ENCODE measurements at places on chromosomes 2 and 18.

DNA sequence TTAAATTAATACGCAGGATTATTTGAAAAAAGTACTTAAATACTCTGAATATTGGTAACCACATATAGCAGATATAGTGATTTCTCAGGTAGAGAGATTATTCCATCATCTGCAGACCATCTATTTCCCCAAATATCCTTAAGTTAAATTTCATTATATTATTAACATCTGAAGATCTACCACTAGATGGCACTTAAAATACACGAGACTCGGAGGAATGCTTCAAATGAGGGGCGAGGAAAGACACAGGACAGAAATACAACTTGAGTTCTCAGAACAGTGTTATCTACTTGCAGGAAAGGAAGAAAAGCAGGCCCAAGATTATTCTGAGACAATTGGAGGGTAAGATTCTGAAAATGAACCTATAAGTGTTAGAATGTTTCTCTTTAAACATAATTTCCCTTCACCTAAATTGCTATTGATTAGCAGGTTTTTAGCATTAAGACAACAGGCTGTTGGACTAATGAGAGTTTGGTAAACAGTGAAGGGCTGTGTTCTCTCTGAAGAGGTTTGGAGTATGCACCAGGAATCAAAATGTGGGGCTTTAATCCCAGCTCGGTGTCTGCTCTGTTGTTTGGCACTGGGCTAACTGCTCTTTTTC, 76.9 kb upstream of the GCFC2 start:
- peak; percentile 39 for DNase-seq

- DNase-seq, result no peak
Measured at GRCh38 chr2:220315098-220315823, 687.8 kb downstream of the SLC4A3 start.

GRCh38 chr2:158297120-158297519, 159.4 kb downstream of the CCDC148 start:
- no peak for DNase-seq

GRCh38 chr2:198127627-198128026, 323.2 kb downstream of the PLCL1 start:
- DNase-seq, result peak; percentile 71

GRCh38 chr2:68403199-68403644, 38.1 kb downstream of the PLEK start:
- no peak for DNase-seq

- DNase-seq, result no peak
Measured at GRCh38 chr2:28346587-28346986, 46.1 kb upstream of the FOSL2 start.

GRCh38 chr2:18124116-18124835, 245.8 kb downstream of the KCNS3 start:
- DNase-seq, result no peak

DNA sequence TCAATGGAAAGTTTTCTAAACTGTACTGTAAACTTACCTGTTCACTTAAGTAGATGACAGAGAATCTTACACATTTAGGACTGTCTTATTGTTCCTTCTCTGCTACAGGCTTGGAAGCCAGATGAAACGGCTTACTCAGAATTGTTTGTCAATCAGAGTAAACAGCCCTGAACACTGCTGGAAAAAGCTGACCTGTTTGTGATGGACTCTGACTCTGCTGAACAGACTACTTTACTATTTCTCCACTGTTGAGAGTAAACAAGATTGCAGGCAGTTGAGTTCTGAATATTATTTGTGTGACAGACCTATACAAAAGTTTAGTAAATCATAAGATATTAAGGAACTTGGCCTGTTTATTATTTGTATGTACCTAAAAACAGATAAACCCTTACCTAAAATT, 99.0 kb downstream of the NOL10 start:
- no peak for DNase-seq

GRCh38 chr2:9820020-9820973, 23.0 kb upstream of the TAF1B start:
- peak; percentile 27 for DNase-seq

DNA sequence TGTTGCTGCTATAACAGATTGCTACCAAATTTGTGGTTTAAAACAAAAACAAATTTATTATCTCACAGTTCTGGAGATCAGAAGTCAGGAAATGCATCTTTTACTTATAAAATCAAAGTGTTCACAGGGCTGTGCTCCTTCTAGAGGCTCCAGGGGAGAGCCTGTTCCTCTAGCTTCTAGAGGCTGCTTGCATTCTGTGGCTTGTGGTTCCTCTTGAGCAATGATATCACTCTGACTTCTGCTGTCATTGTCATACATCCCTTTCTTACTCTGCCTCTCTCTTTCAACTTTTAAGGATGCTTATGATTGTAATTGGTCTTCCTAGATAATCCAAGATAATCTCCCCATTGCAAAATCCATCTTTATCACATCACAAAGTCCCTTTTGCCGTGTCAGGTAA, 6.1 kb upstream of the DCC start:
- DNase-seq, result no peak

- peak; percentile 13 for DNase-seq
Measured at GRCh38 chr2:171923206-171923605, 945 bp downstream of the HAT1 start.

DNA sequence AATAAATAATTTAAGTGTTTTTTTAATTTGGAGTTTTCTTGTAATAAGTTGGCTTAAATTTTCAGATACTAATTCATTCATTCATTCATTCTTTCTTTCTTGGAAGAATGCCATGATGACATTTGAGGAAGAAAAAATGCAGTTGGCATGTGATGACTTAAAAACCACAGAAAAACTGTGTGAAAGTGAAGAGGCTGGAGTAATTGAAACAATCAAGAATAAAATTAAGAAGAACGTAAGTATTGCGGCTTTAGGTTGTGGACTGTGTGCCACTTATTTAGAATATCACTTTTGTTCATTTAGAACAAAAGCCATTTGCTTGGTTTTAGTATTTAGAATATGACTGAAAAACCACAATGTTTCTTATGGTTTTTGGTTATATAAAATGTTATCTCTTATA, 51.4 kb downstream of the TTC39C start:
- DNase-seq, result no peak

DNA sequence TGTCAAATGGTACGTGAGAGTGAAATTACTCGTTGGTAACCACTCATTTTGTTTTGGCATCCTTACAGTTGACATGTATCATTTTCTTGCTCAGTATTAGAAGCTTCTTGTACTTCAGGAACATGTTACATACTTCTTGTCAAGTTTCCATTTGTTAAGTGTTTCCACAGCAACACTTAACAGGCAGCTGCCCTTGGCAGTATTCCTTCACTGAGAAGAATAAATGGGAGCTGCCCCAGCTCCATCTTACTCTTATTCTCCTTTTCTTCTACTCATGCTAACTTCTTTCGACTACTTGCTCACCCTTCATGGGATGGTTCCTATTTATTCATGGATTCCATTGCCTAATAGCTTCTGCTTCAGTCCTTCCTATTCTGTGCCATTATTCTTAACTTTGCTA, 60.1 kb upstream of the TUBA3E start:
- no peak for DNase-seq

- no peak for DNase-seq
Measured at GRCh38 chr2:175631245-175631623, 370.8 kb downstream of the LNPK start.

DNA sequence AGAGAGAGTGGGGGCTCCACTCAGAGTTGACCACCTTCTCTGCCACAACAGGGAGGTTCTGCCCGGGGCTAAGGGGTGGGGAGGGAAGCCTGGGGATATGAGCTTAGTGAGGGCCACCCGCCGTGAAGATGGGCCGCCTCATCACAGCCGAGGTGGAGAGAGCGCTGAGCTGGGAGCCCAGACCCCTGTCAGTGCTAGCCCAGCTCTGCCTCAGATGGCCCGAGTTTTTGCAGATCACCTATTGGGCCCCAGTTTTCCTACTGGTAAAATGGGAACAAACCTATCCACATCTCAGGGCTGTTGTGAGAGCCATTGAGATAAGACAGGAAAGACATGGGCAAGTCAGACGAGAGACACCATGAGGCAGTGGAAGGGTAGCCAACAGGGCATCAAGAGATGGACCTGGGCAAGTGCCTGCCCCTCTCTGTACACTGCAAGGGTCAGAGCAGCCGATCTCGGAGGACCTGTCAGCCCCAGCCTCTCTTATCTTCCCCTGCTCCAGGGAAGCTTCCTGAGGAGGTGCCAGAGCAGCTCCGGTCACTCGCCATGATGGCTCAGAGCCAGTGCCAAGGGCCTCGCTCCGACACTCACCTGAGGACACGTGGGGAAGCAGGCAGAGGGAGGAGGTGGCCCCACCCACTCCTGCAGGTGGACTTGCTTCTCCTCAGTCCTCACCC, 88.9 kb downstream of the MCFD2 start:
- no peak for DNase-seq

DNA sequence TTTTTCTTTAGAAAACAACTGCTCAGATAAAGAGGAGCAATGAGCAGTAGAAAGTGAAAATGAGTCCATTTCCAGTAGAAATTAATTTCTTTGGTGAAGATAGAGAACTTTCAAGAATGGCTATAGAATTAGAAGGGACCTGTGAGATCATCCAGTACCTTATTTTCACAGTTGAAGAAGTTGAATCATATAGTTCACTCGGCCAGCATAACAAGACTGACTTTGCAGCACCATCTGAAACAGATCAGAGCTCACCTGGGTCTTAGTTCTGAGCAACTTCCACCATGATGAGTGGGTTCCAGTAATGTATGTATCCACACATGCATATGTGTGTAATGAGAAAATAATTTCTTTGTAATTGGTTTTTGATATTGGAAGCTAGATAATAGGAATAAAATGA, 58.6 kb downstream of the CERS6 start:
- no peak for DNase-seq

GRCh38 chr2:120701096-120701495, 34.6 kb upstream of the GLI2 start:
- DNase-seq, result no peak

DNA sequence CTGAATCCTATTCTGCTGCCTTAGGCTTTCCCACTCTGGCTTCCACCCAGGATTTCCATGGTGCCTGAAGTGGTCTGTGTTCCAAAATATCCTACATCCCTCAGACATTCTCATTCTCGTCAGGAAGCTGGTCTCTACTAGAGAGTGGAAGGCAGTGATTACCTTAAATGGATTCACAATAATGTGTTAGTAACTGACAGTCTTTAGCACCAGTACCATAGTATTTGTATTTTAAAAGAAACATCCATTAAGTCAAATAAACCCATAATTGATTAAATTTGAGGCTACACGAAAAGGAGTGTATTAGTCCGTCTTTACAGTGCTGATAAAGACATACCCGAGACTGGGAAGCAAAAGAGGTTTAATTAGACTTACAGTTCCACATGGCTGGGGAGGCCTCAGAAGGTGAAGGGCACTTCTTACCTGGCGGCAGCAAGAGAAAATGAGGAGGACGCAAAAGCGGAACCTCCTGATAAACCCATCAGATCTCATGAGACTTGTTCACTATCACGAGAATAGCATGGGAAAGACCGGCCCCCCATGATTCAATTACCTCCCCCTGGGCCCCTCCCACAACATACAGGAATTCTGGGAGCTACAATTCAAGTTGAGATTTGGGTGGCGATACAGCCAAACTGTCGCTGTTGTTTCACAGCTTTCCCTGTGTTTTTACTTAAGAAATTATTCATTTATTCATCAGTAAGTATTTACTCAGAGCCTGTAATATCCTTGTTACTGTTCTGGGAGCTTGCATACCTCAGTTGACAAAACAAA, 306.5 kb downstream of the STK39 start:
- DNase-seq, result no peak

GRCh38 chr2:233419602-233420391, 65.5 kb downstream of the DGKD start:
- DNase-seq, result no peak

- DNase-seq, result no peak
Measured at GRCh38 chr2:88234760-88235159, 64.6 kb downstream of the THNSL2 start.

DNA sequence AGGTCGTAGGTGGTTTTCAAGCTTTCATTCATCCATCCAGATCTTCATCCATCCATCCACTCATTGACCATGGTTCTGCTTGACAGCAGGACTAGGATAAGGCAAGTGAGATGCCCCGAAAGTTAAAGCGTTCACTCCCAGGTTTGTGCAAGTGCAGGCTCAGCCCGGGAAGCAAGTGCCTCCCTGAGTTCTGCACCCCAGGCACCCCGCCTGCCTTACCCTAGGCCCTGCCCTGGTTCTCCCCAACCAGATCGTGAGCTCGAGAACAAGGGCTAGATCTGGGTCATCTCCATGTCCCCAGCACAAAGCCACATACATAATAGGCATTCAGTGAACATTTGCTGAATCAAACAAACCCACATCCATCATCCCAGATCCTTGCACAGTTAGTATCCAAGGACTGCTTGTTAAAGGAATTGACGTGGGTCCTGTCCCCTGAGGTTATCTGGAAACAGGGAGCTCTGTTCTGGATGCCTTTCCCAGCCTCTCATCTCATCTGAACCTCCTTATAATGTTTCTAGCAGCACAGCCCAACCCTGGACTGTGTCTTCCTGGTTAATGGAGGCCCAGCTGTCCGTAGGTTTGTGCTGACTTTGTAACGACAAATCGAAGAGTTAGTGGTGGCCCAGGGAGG, 116.1 kb upstream of the GPC1 start:
- no peak for DNase-seq

- peak; percentile 26 for DNase-seq
Measured at GRCh38 chr2:16972276-16972675, 306.6 kb upstream of the CYRIA start.

DNA sequence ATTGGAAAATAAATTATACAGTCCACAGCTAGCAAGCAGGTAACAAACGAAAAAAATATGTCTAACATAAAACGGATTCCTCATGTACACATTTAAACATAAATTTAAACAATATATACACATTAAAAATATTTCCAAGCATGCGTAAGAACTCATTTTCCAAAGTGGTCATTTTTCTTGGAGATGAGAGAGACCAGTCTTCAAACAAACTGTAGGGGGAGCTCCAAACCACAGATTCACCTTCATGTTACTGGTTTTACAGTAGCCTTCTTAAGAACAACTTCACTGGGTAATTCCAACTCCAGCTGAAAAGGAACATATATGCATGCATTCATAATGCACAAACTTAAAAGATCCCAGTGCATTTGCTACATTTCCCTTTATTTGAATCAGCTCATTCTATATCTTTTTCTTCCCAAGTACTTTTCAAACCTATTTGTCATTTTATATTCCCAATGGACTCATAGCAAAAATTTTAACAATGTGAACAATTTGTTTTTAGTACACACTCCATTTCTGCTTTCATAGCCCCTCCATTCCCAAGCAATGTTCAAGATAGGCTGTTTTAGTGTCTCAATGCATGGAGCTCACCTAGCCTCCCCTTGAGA, 4.7 kb upstream of the STAMBP start:
- peak; percentile 88 for DNase-seq

- peak; percentile 45 for DNase-seq
Measured at GRCh38 chr2:135245071-135245470, 193.0 kb downstream of the RAB3GAP1 start.

GRCh38 chr2:183490489-183490888, 366.2 kb downstream of the NUP35 start:
- DNase-seq, result no peak

GRCh38 chr2:71640489-71640888, 187.1 kb downstream of the DYSF start:
- no peak for DNase-seq

All from astrocyte of the spinal cord (primary cell).